ENCODE measurements at places on chromosomes 1 and 21.

- DNase-seq: no peak
Measured at GRCh38 chr1:94799206-94799605, 21.0 kb upstream of the SLC44A3 start.

- no peak for DNase-seq
Measured at GRCh38 chr1:97017895-97018294, 296.3 kb downstream of the PTBP2 start.

DNA sequence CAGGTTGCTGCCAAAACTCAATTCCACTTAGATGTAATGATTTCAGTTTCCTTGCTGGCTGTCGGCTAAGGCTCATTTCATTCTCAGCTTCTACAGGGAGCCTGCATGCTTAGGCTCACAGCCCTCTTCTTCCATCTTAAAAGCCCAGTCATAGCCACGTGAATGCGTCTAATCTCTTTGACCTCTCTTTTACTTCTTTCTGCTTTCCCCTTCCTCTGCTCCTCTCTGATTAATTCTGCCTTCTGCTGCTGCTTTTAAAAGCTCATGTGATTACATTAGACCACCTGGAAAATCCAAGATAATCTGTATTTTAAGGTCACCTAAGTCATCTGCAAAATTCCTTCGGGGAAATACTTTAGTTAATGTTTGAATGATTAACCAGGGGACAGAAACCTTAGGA is 812.8 kb upstream of the BRINP3 start:
- no peak for DNase-seq

- no peak for DNase-seq
Measured at GRCh38 chr1:116677474-116678062, 10.0 kb upstream of the IGSF3 start.

GRCh38 chr1:86499987-86500593 is 31.4 kb downstream of the CLCA1 start:
- no peak for DNase-seq

GRCh38 chr1:77360256-77360655 is 78.4 kb downstream of the AK5 start:
- no peak for DNase-seq

GRCh38 chr1:222938986-222939385 is 124.1 kb downstream of the DISP1 start:
- no peak for DNase-seq

GRCh38 chr1:231193710-231194340 is 32.0 kb downstream of the TRIM67 start:
- no peak for DNase-seq

DNA sequence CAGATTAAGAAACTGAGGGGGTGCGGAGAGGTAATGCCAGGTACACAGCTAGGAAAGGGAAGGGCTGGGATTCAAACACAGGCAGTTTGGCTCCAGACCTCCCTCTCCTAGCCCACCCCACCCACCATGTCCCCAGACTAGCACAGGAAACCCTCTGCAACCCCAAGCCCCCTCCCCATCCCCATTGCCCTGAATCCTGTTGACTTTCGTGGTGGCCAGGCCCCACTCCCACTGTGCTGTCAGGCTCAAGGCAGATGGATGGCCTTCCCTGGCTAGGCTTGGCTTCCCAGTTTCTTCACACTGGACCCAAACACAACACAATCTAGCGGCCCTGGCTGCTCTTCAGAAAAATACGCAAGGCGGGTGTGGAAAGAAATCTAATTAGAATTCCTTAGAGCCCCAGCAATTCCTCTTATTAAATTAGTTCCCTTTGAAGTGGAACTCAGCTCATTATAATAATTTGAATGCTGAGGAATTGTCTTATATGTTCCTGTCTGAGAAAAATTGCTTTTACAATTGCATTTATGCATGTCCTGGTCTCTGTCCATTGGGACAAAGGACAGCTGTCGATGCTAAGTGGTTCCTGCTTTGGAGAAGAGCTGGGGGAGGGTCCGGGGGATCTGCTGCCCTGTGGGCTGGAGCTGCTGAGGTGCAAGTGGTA is 97.4 kb downstream of the SYF2 start:
- no peak for DNase-seq

DNA sequence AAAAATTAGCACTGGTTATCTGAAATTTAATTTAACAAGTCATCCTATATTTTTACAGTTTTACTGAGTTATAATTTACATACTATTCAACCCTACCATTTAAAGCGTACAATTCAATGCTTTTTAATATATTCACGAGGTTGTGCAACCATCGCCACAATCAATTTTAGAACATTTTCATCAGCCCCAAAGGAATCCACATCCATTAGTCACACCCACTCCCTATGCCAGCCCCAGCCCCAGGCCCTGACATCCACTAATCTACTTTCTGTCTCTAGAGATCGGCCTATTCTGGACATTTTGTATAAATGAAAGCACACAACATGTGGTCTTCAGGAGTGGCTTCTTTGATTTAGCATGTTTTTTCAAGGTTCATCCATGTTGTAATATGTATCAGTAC is 134.7 kb downstream of the PSMG1 start:
- DNase-seq: no peak

DNA sequence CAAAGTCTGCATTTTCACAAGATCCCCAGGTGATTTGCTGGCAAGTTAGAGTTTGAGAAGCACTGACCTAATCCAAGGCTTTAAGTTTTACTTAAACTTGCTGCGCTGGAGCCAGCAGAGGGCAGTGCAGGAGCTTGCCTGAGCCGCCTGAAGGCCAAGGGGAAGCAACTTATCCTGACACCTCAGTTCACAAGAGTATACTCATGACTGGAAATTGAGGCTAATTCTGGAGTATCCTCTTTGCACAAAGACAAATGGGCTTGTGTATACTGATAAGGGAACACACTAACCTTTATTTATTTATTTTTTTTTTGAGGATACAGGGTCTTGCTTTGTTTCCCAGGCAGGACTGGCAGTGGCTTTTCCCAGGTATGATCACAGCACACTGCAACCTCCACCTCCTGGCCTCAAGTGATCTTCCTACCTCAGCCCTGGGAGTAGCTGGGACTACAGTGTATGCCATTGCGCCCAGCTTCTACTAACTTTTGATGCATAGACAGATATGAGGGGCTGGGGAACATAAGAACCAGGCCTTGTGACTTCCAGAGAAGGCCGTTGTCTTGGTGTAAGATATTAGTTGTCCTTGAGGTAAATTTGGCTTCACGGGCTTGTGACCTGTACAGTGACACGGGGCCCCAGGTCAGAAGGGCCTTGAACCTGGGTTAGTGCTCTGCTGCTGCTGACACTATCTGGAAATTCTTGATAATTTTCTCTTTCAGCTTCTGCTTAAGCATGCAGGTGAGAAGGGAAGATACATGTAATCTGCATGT is 29.0 kb upstream of the SLAMF1 start:
- peak; percentile 42 for DNase-seq

- no peak for DNase-seq
Measured at GRCh38 chr1:59116920-59117542, 179.9 kb upstream of the FGGY start.

GRCh38 chr1:26856181-26856580 is 6.8 kb upstream of the SFN start:
- no peak for DNase-seq

- no peak for DNase-seq
Measured at GRCh38 chr21:45802425-45802824, 158.9 kb downstream of the PCBP3 start.

DNA sequence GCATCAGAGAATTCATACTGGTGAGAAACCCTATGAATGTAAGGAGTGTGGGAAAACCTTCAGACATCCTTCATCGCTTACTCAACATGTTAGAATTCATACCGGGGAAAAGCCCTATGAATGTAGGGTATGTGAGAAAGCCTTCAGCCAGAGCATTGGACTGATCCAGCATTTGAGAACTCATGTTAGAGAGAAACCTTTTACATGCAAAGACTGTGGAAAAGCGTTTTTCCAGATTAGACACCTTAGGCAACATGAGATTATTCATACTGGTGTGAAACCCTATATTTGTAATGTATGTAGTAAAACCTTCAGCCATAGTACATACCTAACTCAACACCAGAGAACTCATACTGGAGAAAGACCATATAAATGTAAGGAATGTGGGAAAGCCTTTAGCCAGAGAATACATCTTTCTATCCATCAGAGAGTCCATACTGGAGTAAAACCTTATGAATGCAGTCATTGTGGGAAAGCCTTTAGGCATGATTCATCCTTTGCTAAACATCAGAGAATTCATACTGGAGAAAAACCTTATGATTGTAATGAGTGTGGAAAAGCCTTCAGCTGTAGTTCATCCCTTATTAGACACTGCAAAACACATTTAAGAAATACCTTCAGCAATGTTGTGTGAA is 12.8 kb downstream of the ZFP69B start:
- DNase-seq: no peak

- no peak for DNase-seq
Measured at GRCh38 chr1:29500651-29501050, 264.3 kb downstream of the PTPRU start.

GRCh38 chr1:61424382-61424781 is 300.6 kb downstream of the TM2D1 start:
- DNase-seq: no peak

- no peak for DNase-seq
Measured at GRCh38 chr1:23531562-23532094, 595 bp upstream of the E2F2 start.

DNA sequence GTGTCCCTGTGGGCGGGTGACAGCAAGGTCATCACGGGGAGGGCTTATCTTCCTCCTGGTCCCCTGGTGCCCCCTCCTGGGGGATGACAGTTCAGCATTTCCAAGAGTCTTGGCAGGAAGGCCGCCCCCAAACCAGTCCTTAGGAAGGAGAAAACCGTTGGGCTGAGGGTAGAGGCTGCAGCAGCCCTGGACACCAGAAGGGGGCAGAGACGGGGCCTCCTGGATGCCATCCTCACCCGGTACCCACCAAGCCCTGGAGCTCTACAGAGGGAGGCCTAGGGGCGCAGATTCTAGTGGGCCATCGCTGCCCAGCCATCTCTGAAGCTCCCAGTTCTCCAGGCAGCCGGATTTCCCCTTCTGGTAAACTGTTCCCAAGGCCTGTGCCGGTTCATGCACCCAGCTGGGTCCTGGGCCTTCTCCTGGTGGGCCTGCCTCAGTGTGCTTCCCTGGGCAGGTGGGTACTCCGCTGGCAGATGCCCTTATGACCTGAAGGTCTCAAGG is 14.8 kb upstream of the ZNF669 start:
- no peak for DNase-seq

GRCh38 chr1:205572421-205572820 is 59.4 kb downstream of the ELK4 start:
- DNase-seq: no peak

DNA sequence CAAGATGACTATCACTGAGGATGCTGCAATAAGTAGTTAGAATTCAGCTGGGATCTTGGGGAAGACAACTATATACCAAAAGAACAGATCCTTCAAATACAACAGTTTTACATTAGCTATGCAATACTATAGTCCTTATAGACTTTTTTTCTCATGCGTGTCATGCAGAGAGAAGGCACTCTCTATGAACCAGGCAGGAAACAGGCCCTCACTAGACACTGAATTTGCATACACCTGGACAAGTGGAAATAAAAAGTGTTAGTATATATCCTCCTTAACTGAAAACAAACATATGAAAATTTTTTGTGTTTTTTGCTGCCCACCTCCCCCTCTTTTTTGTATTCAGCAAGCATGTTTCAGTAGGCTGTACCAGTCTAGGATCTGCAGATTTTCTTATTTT is 29.9 kb downstream of the TMCO1 start:
- DNase-seq: no peak

DNA sequence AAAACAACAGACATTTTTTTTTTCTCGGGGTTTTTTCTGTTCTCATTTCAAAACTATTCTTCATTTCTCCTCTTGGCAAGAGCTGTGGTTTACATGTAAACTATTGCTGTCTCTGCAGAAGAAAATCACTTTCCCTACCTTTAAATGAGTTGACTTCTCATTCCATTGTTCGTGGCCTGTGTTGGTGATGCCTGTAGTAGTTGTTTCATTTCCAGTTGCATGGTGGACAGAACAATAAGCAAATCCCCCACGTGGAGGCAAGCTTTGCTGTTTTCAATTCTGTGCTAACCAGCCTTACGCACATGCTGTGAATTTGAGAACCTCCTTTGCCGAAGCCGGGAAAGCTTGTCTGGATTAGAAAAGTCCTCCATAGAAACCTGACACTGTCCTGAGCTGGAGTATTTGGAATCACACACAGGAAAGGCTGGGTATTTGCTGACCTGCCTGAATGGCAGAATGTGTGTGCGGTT is 26.2 kb upstream of the MAP3K7CL start:
- no peak for DNase-seq

GRCh38 chr1:115237023-115237422 is 101.0 kb downstream of the NGF start:
- DNase-seq: no peak

GRCh38 chr1:55057270-55057955 is 18.1 kb downstream of the PCSK9 start:
- DNase-seq: no peak

GRCh38 chr1:232622378-232622777 is 7.6 kb downstream of the SIPA1L2 start:
- no peak for DNase-seq

GRCh38 chr1:36372617-36373016 is 13.1 kb downstream of the STK40 start:
- DNase-seq: no peak

DNA sequence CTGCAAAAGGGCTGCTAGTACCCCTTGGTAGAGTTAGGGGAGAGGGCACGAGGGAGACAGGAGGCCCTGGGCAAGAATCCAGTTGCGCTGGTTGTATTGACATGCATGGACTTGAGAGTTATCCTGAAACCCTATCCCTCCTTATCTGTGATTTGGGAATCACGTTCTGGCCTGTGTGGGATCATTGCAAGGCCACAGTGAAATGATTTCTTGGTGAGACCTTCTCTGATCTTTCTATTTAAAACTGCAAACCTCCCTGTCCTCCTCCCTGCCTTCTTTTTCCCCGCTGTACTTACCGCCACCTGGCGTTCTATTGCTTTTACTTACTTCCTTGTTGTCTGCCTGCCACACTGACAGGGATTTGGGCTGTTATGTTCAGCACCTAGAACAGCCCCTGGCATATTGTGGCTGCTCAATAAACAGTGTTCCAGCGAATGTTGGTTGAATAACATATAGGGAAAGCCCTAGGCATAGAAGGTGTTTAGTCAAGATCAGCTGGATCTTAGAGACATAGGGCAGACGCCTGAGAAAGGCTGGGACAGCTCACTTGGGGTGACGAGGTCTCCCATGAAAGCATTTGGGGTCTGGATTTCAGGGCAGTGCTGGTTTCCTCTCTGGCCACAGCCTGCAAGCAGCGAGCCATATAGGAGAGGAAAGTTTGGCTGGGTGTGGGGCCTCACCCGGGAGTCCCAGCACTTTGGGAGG is 25.6 kb downstream of the ALPL start:
- DNase-seq: no peak

- DNase-seq: no peak
Measured at GRCh38 chr1:67052741-67053534, 1.0 kb downstream of the SLC35D1 start.

Measured in stimulated activated CD8-positive, alpha-beta memory T cell treated with anti-CD3 and anti-CD28 coated beads, Interleukin-7, amount 100 ng/mL, for 1 hour (primary cell).